ENCODE measurements at places on chromosomes 7 and 10. TPM values are rescaled to one million over a fixed set of nuclear protein-coding genes. Genes with fewer than 3 reads are reported as not detected.

GRCh38 chr10:72695496-72695895 lies 3.6 kb downstream of the MCU start:
- H3K4me1 ChIP-seq = peaks cover 33% of the 10 kb centered on the region
- no peaks in the 10 kb centered on the region for H3K27me3 ChIP-seq
- DNase-seq = no peak

The SH2D4B gene
- not detected for total RNA-seq

GRCh38 chr7:29372351-29373090 lies 177.9 kb downstream of the CHN2 start:
- H3K4me3 ChIP-seq = no peak overlapping the region
- no peak overlapping the region for H3K27ac ChIP-seq
- no peaks in the 10 kb centered on the region for H3K36me3 ChIP-seq
- no peak for DNase-seq

DNA sequence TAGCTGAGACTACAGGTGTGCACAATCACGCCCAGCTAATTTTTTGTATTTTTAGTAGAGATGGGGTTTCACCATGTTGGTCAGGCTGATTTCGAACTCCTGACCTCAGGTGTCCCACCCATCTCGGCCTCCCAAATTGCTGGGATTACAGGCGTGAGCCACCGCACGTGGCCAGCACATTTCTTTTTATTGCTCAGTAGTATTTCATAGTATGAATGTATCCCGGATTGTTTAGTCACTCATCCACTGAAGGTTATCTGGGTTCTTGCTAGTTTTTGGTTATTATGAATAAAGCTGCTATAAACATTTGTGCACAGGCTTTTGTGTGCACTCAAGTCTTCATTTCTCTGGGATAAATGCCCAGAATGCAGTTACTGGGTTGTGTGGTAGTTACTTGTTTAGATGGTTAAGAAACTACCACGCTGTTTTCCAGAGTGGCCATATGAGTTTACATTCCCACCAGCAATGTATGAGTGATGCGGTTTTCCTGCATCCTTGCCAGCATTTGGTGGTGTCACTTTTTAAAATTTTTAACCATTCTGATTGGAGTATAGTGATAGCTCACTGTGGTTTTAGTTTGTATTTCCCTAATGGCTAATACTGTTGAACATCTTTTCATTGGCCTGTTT lies 275.8 kb upstream of the LYZL1 start:
- DNase-seq = no peak
- no peaks in the 10 kb centered on the region for H3K36me3 ChIP-seq
- H3K4me1 ChIP-seq = no peaks in the 10 kb centered on the region
- H3K4me3 ChIP-seq = no peak overlapping the region

DNA sequence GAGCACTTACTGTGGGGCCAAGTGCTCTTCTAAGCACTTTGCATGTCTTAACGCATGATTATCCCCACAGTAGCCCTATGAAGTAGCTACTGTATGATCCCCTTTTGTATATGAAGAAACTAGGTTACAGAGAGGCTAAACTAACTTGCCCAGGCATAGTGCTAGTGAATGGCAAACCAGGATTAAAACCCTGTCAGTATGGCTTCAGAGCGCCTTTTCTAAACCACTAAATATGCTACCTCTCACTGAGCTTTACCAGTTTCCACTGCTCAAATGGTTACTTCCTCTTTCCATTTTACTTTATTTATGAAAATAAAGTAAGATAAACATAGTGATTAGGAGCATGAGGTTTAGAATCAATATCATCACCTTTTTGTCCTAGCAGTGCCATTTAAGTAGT lies 73.6 kb downstream of the PODXL start:
- no peak for DNase-seq
- H3K4me3 ChIP-seq = no peak overlapping the region
- peaks cover 3% of the 10 kb centered on the region for H3K4me1 ChIP-seq
- H3K27ac ChIP-seq = no peak overlapping the region
- H3K27me3 ChIP-seq = no peaks in the 10 kb centered on the region

The GHRHR gene
- total RNA-seq = not detected

The TMEM236 gene
- 1.2 TPM for total RNA-seq

DNA sequence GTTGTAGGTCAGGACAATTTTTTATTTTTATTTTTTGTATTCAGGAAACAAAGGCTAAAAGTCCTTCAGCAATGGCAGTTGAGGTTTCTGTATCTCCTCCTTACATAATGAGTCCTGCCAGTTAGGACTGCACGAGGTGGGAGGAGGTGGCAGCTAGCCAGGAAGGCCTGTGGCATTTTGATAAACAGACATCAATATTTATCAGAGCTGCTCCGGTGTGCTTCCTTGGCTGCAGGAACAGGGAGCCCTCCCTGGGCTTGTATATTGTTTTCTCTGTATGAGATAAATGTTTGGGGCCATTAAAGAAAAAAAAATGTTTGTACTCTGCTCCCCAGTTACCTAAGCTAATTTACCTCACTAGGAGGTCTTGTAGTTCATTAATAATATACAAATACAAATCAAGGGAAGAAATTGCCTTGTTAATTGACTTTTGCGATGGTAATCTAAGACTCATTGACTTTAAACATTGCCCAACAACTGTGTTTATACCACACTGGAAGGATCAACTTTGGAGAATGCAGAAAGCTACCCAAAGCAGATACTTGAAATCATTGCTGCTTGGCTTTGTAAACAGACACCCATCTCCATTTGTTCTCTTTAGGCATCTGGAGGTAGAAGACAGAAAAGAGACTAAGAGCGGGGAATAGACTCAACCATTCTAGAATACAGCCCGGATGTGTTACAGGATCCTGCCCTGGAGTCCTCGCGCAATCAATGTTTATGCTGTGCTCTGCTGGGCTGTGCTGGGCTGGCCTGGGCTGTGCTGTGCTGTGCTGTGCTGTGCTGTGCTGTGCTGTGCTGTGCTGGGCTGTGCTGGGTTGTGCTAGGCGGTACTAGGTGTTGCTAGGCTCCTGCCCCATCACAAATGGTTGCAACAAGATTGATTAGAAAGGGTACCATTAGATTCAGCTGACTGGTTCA lies 36.5 kb upstream of the PDZD8 start:
- no peak for DNase-seq
- H3K27ac ChIP-seq = no peak overlapping the region
- no peaks in the 10 kb centered on the region for H3K27me3 ChIP-seq
- no peaks in the 10 kb centered on the region for H3K36me3 ChIP-seq

DNA sequence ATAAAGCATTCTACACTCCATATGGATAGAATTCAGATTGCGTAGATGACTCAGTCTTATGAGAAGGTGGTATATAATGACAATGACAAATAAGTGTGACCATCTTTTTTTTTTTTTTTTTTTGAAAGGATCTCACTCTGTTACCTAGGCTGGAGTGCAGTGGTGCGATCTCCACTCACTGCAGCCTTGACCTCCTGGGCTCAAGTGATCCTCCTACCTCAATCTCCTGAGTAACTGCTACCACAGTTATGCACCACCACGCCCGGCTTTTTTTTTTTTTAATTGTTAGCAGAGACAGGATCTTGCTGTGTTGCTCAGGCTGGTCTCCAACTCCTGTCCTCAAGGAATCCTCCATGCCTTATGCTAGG lies 43.2 kb upstream of the NRP1 start:
- H3K36me3 ChIP-seq = no peaks in the 10 kb centered on the region
- no peak overlapping the region for H3K27ac ChIP-seq
- H3K27me3 ChIP-seq = no peaks in the 10 kb centered on the region
- H3K4me1 ChIP-seq = no peaks in the 10 kb centered on the region
- no peak for DNase-seq

DNA sequence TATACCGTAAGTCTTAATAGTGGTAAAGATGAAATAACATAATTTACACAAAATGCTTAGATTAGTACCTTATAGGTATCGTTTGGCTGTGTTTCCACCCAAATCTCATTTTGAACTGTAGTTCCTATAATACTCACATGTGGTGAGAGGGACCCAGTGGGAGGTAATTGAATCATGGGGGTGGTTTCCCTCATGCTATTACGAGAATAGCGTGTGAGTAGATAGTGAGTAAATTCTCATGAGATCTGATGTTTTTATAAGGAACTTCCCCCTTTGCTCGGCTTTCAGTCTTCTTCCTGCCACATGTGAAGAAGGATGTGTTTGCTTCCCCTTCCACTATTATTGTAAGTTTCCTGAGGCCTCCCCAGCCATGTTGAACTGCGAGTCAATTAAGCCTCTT lies 426.3 kb upstream of the POT1 start:
- H3K27ac ChIP-seq = no peak overlapping the region
- no peaks in the 10 kb centered on the region for H3K27me3 ChIP-seq
- no peaks in the 10 kb centered on the region for H3K36me3 ChIP-seq
- H3K4me3 ChIP-seq = no peak overlapping the region

GRCh38 chr7:148266795-148267194 lies 323.8 kb upstream of the C7orf33 start:
- no peak for DNase-seq
- no peaks in the 10 kb centered on the region for H3K4me1 ChIP-seq
- no peaks in the 10 kb centered on the region for H3K27me3 ChIP-seq
- no peak overlapping the region for H3K4me3 ChIP-seq
- no peaks in the 10 kb centered on the region for H3K36me3 ChIP-seq

- H3K4me1 ChIP-seq = no peaks in the 10 kb centered on the region
- no peak overlapping the region for H3K4me3 ChIP-seq
- no peaks in the 10 kb centered on the region for H3K27me3 ChIP-seq
- H3K36me3 ChIP-seq = peaks cover 3% of the 10 kb centered on the region
- DNase-seq = no peak
These were observed 11.9 kb downstream of the TSPAN14 start for GRCh38 chr10:80465839-80466590.

DNA sequence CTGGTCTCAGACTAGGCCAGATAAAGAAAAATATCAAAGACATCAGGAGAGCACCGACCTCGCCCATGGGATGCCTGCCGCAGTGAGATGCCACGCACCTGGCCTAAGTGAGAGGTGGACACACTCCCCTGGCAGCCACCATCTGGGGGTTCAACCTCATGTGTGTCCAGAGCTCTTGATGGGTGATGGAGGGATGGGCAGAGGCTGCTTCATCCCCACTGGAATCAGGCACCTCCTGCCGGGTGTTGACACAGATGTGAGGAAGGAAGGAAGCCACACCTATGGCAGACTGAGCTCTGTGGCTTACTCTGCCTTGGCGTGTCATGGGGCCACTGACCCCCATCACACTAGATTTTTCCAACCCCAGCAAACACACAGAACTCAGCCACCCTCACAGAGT lies 11.4 kb downstream of the ZNF488 start:
- no peaks in the 10 kb centered on the region for H3K27me3 ChIP-seq
- H3K4me3 ChIP-seq = no peak overlapping the region
- DNase-seq = no peak
- H3K36me3 ChIP-seq = no peaks in the 10 kb centered on the region

The GJD4 gene
- total RNA-seq = not detected

The LSM8 gene
- 32.9 TPM for total RNA-seq

DNA sequence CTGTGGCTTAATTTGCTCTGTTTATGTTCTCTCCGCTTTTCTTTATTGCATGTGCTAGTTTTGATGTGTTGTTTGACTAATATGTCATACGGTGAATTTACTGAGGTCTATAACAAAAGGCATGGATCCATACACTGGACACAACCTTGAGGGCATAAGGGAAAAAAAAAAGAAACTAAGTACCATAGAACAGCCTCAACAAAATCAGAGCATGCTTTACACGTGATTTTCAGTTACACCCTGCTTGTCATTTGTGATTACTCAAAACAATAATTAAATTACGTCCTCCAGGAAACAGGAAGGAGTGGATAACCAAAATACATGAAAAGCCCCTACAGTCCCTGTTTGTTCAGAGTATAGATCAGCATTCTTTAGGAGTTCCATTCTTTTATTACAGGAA lies 150.5 kb downstream of the CRPPA start:
- no peak overlapping the region for H3K27ac ChIP-seq
- H3K4me3 ChIP-seq = no peak overlapping the region
- no peaks in the 10 kb centered on the region for H3K27me3 ChIP-seq
- DNase-seq = no peak
- no peaks in the 10 kb centered on the region for H3K4me1 ChIP-seq

DNA sequence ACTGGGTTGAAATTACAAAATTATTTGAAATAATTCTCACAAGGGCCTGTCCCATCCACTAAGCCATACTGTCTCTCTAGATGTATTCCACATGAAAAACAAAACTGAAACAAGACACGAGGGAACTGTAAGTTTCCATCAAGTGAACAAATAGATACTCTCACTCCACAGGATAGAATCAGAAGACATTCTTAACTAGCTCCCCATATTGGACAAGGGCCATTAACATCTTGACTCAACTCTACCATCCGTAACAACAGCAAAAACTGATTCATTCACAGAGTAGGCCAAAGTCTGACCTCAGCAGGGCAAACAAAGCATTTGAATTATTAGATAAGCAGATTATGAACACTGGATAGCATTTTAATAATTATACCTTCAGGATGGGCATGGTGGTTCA lies 29.1 kb downstream of the UBE2H start:
- H3K4me3 ChIP-seq = no peak overlapping the region
- no peaks in the 10 kb centered on the region for H3K36me3 ChIP-seq
- DNase-seq = no peak
- no peaks in the 10 kb centered on the region for H3K4me1 ChIP-seq

- H3K36me3 ChIP-seq = no peaks in the 10 kb centered on the region
- no peak for DNase-seq
- H3K27me3 ChIP-seq = peaks cover 2% of the 10 kb centered on the region
- H3K27ac ChIP-seq = no peak within 1 kb of the TSS
These were observed at the start of gene ACHE for GRCh38 chr7:100895701-100895955. ACHE (minus strand) TSS chr7:100895888; CDS start chr7:100894232, 1,656 bp downstream.

The CYP2W1 gene
- total RNA-seq = 18.6 TPM

The HILPDA gene
- total RNA-seq = 64.2 TPM

- no peaks in the 10 kb centered on the region for H3K27me3 ChIP-seq
- DNase-seq = no peak
- no peak overlapping the region for H3K27ac ChIP-seq
- no peaks in the 10 kb centered on the region for H3K36me3 ChIP-seq
- no peaks in the 10 kb centered on the region for H3K4me1 ChIP-seq
These were observed 283.4 kb downstream of the TFEC start for GRCh38 chr7:115747174-115747573.

- no peak overlapping the region for H3K4me3 ChIP-seq
- H3K4me1 ChIP-seq = peaks cover 15% of the 10 kb centered on the region
- DNase-seq = no peak
- no peaks in the 10 kb centered on the region for H3K27me3 ChIP-seq
- no peak overlapping the region for H3K27ac ChIP-seq
These were observed 657.2 kb upstream of the GALNT17 start for GRCh38 chr7:70474639-70475234.

- H3K27me3 ChIP-seq = no peaks in the 10 kb centered on the region
- no peaks in the 10 kb centered on the region for H3K36me3 ChIP-seq
These were observed 6.9 kb downstream of the HKDC1 start for GRCh38 chr10:69226919-69227450.

DNA sequence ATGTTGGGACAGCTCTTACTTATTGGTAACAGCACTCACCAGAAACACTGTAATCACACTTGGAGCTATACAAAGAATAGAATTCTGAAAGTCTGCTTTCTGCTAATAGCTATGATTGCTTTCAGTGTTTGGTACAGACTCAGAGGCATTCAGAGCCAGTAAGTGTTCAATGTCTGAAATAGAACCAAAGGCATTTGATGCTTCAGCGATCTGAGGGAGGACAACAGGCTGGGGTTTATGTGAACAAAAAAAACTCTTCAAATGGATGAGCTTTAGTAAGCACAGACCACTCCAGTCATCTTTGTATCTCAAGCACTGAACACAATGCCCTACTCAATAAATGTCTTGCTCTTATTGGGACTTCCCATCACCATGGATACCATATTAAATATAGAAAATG lies 322.8 kb upstream of the GRM3 start:
- no peak overlapping the region for H3K27ac ChIP-seq
- no peaks in the 10 kb centered on the region for H3K4me1 ChIP-seq
- no peak overlapping the region for H3K4me3 ChIP-seq
- H3K36me3 ChIP-seq = no peaks in the 10 kb centered on the region
- H3K27me3 ChIP-seq = no peaks in the 10 kb centered on the region

GRCh38 chr7:83502636-83503035 lies 146.3 kb downstream of the SEMA3E start:
- H3K36me3 ChIP-seq = no peaks in the 10 kb centered on the region
- no peaks in the 10 kb centered on the region for H3K4me1 ChIP-seq
- no peak overlapping the region for H3K27ac ChIP-seq
- no peak for DNase-seq

The C7orf57 gene
- 0.21 TPM for total RNA-seq

The KMT2C gene
- total RNA-seq = 86.1 TPM
